ENCODE measurements at places on chromosomes 4 and X.

- DNase-seq = no peak
Measured at GRCh38 chr4:80431203-80431965, 95.9 kb downstream of the CFAP299 start.

- no peak for DNase-seq
Measured at GRCh38 chr4:159144112-159144694, 41.3 kb downstream of the RAPGEF2 start.

DNA sequence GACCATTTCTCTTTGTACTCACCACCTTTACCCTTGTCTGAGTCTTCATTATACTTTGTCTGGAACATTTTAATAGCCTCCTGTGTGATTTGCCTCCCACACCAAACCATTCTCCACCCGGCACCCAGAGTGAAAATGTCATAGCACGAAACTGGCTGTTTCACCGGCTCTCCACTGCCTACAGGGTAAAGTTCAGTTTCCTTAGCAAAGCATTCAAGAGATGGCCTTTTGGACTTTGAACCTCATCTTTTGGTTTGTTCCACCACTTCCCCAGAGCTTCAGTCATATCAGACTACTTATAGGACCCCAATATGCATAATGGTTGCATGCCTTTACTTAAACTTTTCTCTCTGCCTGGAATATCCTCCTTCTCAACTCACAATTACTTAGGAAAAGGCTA is 38.3 kb downstream of the RAP2C start:
- no peak for DNase-seq

DNA sequence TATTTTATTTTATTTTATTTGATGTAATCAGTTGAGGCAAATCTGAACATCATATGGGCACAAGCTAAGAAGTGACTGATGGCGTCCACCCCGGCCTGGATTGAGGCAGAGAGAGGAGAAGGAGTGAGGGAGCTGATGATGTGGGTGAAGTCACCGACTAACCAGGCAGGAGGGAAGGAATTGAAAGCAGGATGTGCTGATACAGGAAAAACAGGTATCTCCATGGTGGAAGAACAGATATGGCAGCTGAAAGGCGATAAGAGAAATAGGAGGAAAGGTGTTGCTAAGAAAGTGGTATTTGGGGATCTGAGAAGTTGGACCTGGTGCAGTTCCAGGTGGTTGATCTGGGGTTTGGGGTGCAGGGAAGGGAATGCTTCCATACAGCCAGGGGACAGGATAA is 37.6 kb upstream of the GYPB start:
- no peak for DNase-seq

DNA sequence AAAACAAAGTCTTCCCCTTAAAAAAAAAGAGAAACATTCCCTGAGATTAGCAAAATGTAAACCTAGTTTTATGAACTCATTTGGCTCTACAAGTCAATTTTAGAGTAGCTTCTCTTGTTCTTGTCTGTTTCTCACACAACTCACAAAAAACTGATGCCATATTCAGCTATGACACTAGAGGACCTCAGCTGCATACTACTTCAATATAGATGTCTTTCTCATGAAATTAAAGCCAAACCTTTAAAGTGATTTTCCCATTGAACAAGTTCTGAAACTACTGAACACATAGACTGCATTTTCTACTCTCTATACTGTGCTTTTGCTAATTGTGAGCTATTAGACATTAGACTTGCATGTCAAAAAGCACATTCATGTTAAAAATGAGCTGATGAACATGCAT is 49.8 kb downstream of the TBCK start:
- peak; percentile 23 for DNase-seq

All from globus pallidus (tissue), 1 donor.